ENCODE measurements at places on chromosomes 11 and 22. TPM values are rescaled to one million over a fixed set of nuclear protein-coding genes. Genes with fewer than 3 reads are reported as not detected.

DNA sequence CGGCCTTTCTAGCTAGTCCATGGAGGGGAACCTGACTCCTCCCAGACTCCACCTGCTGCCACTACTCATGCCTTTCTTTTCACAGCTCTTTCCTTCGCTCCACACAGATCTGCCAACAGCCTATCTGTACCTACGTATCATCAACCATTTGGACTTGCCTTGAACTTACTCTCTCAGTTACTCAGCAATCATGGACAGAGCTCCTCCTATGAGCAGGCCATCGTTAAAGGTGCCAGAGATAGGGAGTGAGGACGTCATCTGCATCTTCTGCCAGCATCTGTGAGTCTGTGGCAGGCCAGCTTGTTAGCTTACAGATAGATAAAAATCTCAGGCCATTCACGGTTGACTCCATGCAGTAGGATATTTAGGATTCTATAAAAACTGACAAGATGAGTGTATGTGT is 162.9 kb upstream of the ZBED5 start:
- no peak for DNase-seq
- H3K4me1 ChIP-seq: no peaks in the 10 kb centered on the region
- no peak overlapping the region for H3K27ac ChIP-seq
- H3K4me3 ChIP-seq: no peak overlapping the region

DNA sequence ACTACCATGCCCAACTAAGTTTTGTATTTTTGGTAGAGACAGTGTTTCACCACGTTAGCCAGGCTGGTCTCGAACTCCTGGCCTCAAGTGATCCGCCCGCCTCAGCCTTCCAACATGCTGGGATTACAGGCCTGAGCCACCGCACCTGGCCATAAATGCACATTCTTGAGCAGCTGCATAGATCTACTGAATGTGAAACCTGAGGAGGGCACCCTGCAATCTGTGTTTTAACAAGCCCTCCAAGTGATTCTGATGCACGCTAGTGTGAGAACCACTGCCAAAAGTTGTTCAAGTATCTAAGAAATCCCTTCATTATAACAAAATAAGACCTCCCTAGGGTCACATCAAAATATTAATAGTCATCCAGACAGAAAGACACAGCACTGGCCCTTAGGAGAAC is 89.3 kb downstream of the RDX start:
- H3K4me3 ChIP-seq: no peak overlapping the region
- no peaks in the 10 kb centered on the region for H3K27me3 ChIP-seq
- no peaks in the 10 kb centered on the region for H3K36me3 ChIP-seq
- H3K27ac ChIP-seq: no peak overlapping the region
- DNase-seq: no peak

DNA sequence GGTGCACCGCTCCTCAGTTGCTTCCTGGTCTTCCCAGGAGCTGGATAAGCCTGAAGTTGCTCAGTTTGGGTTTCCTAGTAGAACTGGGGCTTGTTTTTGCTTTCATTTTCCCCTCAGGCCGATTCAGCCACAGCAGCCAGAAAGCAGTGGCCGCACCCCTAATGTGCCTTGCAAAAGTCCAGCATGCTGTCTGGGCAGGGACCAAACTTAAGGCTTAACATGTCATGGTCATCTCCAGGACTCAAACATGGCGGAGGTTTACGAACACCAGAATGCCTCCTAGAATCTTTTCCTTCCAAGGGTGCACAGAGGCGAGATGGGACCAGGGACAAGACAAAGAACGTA is 2.5 kb downstream of the GNG3 start:
- H3K4me1 ChIP-seq: peaks cover 48% of the 10 kb centered on the region
- H3K27ac ChIP-seq: peak overlapping the region; percentile 88
- H3K27me3 ChIP-seq: no peaks in the 10 kb centered on the region
- H3K36me3 ChIP-seq: peaks cover 25% of the 10 kb centered on the region
- no peak for DNase-seq

DNA sequence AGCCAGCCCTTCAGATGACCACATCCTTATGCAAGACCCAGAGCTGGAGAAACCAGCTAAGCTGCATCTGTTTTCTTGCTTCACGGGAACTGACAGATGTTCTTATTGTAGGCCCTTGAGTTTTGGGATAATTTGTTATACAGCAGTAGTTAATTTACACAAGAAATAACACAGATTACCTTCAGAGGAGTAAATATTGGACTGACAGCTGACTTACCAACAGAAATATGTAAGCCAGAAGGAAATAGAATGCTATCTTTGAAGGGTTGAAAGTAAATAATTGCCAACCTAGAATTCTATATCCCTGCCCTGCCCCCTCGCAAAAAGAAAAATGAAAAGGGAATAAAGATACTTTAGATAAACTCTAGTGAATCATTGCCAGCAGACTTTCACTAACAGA is 124.1 kb downstream of the WNT7B start:
- no peak for DNase-seq
- H3K4me1 ChIP-seq: no peaks in the 10 kb centered on the region
- H3K36me3 ChIP-seq: peaks cover 9% of the 10 kb centered on the region
- H3K27ac ChIP-seq: no peak overlapping the region

GRCh38 chr11:11217929-11218628 is 135.0 kb downstream of the CSNK2A3 start:
- no peak overlapping the region for H3K4me3 ChIP-seq
- H3K4me1 ChIP-seq: no peaks in the 10 kb centered on the region
- DNase-seq: no peak
- no peak overlapping the region for H3K27ac ChIP-seq
- H3K27me3 ChIP-seq: no peaks in the 10 kb centered on the region

DNA sequence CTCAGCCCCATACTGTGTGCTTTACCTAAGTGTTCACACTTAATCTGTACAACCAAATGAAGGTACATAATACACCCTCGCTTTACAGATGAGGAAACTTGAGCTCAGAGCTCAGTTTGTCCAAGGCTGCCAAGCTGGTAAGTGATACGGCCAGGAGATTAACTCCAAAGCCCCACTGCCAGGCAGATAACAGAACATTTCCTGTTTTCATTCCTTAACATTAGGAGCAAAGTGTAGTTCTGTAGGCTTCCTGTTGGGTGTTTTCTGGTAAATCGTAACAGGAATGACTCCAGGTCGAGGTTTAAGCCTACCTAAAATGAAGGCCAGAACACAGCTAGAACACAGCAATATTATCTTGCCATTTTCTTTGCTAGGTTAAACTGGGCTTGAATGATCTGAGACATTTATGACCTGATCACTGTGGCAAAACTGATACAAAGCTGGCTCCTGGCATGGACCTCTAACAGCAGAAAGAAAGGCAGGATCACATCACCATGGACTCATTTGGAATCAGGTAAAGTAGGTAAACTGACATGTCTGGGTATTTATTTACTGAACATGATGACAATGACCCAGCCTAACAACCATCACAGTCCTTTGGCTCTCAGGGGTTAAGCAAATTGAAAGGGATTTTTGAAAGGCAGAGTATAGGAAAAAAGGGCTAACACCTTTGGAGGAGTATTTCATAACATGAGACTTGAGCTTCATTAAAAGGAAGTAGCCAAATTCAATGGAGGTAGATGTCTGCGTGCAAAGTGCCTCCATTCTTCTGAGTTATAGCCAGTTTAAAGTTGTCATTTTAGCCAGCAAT is 3.9 kb upstream of the NUP50 start:
- H3K27ac ChIP-seq: no peak overlapping the region
- peaks cover 27% of the 10 kb centered on the region for H3K4me1 ChIP-seq
- no peaks in the 10 kb centered on the region for H3K27me3 ChIP-seq
- no peak overlapping the region for H3K4me3 ChIP-seq

DNA sequence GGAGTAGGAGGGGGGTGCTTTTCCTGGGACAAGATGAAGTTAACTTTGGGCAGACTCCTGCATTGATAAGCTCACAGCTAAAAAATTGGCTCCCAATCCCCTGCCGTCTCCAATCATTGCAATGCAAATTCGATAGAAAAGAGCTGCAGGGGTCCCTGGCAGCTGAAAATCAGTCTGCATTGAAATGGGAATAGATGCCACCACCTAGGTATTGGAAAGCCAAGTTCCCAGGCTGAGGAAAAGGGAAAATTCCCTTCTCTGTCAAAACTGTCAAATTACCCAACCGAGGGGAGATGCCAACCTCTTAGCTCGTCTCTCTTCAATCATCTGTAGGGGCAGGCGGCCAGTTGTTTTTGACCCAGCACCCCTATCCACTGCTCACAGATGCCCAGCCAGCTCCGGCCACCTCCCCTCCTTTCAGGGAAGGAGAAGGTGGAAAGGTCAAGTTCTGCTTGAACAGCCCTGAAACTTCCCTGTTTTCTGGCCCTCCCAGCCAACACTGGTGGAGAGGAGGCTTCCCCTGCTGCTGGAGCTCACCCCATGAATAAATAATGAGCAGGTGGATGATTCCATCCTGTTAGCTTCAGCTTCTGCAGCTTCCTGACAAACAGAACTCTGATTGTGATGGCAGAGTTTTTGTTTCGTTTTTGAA is 916.3 kb downstream of the TBC1D22A start:
- no peak overlapping the region for H3K4me3 ChIP-seq
- DNase-seq: no peak
- no peaks in the 10 kb centered on the region for H3K36me3 ChIP-seq

DNA sequence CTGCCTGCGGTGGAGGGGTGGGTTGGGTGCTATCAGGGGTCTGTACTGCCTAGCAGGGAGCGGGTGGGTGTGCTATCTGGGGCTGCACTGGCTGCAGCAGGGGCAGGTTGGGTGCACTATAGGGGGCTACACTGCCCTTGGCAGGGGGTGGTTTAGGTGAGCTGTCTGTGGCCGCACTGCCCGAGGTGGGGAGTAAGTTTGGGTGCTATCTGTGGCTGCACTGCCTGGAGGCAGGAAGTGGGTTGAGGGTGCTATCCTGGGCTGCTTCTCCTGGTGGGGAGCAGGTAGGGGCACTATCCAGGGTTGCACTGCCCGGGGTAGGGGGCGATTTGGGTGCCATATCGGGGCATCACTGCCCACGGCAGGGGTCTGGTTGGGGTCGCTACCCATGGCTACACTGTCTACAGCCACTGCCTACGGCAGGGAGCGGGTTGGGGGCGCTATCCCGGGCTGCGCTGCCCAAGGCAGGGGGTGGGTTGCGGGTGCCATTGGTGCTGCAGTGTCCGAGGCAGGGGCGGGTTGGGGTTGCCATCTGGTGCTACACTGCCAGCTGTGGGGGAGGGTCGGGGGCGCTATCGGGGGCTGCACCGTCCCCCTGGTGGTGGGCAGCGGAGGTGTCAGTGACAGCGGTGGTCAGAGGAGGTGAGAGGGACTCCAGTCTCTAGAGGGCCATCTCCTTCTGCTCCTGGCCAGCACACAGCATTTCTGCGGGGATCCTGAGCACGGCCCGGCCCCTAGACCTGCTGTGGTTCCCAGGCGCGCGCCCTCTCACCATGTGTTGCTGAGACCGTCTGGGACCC is 1.3 kb upstream of the RFPL2 start:
- peaks cover 37% of the 10 kb centered on the region for H3K4me1 ChIP-seq
- H3K36me3 ChIP-seq: no peaks in the 10 kb centered on the region

- no peak for DNase-seq
- H3K4me1 ChIP-seq: no peaks in the 10 kb centered on the region
- no peaks in the 10 kb centered on the region for H3K27me3 ChIP-seq
These were observed 114.4 kb downstream of the OSBP2 start for GRCh38 chr22:30809086-30809485.

GRCh38 chr22:31173386-31174145 is 13.6 kb downstream of the RNF185 start:
- no peak for DNase-seq
- H3K4me3 ChIP-seq: no peak overlapping the region
- no peak overlapping the region for H3K27ac ChIP-seq
- no peaks in the 10 kb centered on the region for H3K27me3 ChIP-seq
- H3K36me3 ChIP-seq: no peaks in the 10 kb centered on the region

- H3K36me3 ChIP-seq: no peaks in the 10 kb centered on the region
- no peak for DNase-seq
- H3K27ac ChIP-seq: no peak overlapping the region
- H3K4me1 ChIP-seq: no peaks in the 10 kb centered on the region
These were observed 84.1 kb downstream of the BBOX1 start for GRCh38 chr11:27124514-27125264.

DNA sequence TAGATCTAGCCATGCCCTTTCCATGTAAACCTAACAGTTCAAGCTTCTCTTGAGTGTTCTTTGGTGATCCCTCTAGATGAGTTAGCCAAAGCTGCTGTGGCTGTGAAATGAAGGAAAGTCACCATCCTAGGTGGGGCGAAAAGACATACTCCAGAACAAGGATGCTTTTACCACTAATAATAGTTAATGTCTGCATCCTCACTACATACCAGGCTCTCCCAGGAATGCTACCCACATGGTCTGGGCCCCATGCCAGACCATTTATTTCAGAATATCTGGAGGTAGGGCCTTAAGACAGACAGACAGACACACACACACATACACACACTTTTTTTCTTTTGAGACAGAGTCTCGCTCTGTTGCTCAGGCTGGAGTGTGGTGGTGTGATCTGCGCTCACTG is 14.7 kb downstream of the ABTB2 start:
- no peak overlapping the region for H3K4me3 ChIP-seq
- H3K27me3 ChIP-seq: peaks cover 5% of the 10 kb centered on the region
- H3K4me1 ChIP-seq: no peaks in the 10 kb centered on the region
- H3K27ac ChIP-seq: no peak overlapping the region
- H3K36me3 ChIP-seq: no peaks in the 10 kb centered on the region

DNA sequence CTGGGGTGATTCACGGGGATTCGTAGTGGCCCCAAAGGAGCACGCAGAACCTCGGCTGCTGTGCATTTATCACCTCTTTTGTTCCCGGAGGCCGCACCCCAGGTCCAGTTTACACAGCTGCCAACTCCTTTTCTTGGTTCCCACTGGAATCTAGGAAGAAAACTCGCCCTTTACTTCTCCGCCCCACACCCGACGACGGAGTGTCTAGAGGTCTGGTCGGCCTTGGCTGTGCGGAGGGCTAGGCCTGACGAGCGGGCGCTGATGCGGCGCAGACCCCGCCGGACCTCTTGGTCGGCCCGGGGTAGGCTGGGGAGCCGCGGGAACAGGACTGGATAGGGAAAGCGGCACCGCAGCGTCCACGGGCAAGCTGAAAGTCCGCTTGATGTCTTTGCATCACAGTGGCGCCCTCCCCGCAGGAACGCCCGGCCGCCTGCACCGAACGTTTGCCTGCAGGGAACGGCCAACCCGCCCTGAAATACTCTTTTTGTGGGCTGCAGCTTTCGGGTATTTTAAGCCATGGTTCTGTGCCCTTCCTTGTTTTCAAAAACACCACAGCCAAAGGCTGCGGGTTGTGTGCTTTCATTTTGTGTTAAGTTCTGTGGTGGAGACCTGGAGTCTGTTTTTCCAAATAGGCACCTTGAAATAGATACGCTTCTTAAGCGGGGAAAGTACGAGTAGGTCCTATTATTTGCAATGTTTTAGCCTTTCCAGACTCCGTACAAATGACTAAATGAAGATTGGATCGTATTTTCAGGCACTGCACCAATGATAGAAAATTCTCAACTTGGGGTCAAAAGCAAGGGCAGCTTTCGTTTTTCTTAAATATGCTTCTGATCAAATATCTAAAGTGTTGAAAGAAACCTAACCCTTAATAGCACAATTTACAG is 829 bp upstream of the ZBED5 start:
- peak overlapping the region; percentile 89 for H3K27ac ChIP-seq
- peak; percentile 29 for DNase-seq
- peaks cover 12% of the 10 kb centered on the region for H3K36me3 ChIP-seq
- H3K27me3 ChIP-seq: no peaks in the 10 kb centered on the region
- H3K4me1 ChIP-seq: peaks cover 27% of the 10 kb centered on the region

The CD248 gene
- 3.1 TPM for total RNA-seq

The JHY gene
- total RNA-seq: 4.3 TPM

The WBP2NL gene
- 0.66 TPM for total RNA-seq

The DGCR6 gene
- 1.5 TPM for total RNA-seq

The SYNGR1 gene
- 2.9 TPM for total RNA-seq
